ENCODE measurements at places on chromosomes 16 and 17.

- no peak for DNase-seq
Observed at GRCh38 chr16:67167588-67167987, 2.8 kb upstream of the NOL3 start.

- DNase-seq: no peak
Observed at GRCh38 chr16:30658731-30659506, 688 bp downstream of the FBRS start.

DNA sequence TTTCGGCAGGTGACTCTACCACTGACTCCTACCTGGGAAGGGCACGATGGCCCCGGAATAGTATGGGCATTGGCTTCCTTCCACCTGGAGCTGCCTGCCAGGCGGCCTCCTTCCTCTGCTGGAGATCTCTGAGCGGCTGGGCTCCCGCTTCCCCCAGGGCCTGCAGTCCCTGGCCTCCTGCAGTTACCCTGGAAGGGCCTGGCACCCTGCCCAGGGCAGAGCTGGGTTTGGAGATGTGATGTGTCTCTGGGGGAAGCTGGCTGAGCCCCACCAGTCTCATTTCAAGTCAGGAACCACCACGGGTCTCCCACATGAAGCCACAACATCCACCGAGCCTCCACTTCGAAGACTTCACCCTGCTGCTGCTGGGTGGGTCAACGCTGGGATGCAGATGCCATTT is 97.9 kb downstream of the IRF8 start:
- DNase-seq: no peak

- no peak for DNase-seq
Observed at GRCh38 chr17:44664867-44665266, 8.6 kb downstream of the MEIOC start.

GRCh38 chr17:46944931-46945330 is 22.0 kb downstream of the GOSR2 start:
- no peak for DNase-seq

DNA sequence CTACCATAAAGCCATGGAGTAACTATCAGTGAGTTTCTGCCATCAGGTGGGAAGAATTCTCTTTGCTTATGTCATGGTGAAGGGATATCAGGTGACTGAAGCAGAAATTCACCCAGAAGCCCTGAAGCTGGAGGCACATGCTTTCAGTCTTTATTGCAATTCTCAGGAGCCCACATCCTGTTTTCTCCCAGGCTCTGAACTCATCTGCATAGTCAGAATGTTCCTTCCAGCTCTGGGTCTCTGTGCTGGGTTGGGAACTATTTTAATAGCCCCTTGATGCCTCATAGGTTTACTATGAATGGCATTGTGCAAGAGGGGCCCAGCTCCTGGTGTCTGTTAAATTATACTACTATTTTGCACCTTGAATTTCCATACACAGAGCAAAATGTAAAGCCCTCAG is 198.4 kb upstream of the SOX9 start:
- DNase-seq: no peak

DNA sequence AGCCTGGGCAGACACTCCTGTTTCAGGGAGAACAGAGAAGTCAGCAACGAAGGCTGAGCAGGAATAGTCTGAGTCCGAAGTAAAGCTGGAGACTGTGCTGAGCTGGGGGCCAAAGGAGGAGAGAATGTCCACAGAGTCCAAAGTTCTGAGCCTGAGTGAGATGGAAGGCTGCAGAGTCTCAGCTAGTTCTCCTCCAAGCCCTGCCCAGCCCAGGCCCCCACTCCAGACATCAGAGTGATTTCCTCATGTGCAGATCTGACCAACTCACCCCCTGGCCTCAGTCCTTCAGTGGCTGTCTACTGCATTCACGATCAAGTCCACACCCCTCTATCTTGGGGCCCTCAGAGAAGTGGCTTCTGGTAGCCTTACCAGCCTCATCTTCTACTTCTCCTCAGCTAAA is 21.6 kb downstream of the SLC13A5 start:
- DNase-seq: no peak

- DNase-seq: no peak
Observed at GRCh38 chr17:27586203-27586721, 44.7 kb upstream of the LGALS9 start.

DNA sequence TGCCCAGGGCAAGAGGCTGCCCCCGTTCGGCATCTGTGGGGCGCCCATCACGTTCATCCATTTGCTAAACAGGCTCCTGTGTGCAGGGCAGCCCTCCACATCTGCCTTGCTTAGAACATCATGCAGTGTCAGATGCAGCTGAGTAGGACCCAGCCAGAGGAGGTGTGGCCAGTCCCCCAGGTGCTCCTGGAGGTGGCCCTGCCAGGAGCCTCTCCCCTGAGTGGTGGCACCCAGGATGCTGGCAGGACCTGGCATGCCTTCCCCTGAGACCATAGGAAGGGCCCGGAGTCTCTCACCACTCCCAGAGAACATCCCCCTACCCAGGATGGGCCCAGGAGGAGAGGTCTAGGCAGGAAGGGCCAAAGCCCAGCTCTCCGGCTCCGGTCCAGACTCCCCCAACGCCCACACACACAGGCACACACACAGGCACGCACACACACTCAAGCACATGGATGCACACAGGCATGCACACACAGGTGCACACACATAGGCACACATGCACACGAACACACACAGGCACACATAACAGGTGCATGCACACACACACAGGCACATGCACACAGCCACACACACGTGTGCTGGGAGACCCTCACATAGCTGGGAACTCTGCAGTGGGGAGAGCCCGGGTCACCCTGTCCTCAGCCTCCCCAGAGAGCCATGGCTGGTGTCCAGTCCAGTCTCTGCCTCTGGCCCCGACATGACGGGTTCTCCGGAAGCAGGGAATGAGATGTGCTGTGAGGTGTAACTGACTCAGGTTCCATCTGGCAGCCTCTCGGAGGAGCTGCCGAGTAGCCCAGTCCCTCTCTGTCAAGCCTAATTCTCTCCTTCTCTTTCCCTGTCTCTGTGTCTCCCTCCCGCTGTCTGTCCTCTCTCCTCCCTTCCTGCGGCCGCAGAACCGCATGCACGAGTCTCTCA is 74.6 kb downstream of the AMFR start:
- no peak for DNase-seq

Measured in stimulated activated CD4-positive, alpha-beta T cell treated with anti-CD3 and anti-CD28 coated beads, Interleukin-15, amount 100 ng/mL, for 1 hour (primary cell).